Breast epithelium (tissue), 4 donors: ENCODE measurements at places on chromosomes 12 and 14. TPM values are rescaled to one million over a fixed set of nuclear protein-coding genes. Genes with fewer than 3 reads are reported as not detected.

- no peak for DNase-seq
Measured at GRCh38 chr12:25757037-25757665, 201.3 kb upstream of the RASSF8 start.

GRCh38 chr12:15443611-15444010, 121.3 kb downstream of the PTPRO start:
- DNase-seq: no peak

DNA sequence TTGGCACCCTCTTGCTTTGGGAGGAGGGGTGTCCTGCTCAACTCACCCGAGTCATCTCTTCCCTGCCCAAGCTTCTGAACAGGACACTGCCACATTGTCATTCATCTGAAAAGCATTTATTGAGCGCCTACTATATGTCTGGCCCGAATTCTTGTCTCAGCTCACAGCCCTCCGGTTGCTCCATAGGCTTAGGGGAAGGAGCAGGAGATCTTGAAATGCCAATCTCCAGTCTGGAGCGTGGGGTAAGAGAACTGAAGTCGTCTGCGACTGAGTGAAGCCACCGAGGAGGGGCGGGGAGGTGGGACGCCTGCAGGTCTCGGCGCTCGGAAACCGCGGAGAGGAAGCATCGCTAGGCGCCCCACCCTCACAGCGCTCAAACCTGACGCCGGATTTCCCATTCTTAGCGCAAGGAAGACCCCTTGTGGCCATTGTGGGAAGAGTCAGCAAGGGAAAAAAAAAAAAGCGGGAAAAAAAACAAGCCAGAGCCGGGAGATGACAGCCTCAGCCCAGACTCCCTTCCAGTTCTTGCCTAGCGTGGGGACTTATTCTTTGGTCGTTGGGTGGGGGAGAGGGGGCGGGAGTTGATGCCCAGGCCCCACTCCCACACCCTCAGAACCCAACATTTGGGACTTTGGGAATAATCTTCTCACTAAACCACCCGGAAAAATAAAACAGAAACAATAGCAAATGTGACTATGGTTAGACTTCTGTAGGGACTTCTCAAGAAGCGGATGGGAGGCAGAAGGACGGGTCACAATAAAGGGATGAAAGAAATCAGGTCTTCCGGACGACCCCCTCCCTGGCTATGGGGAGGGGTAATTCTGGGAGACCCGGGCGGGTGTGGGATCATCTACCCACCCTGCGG, 28.2 kb upstream of the SMUG1 start:
- DNase-seq: peak; percentile 64

GRCh38 chr12:93500201-93500600, 32.9 kb downstream of the MRPL42 start:
- no peak for DNase-seq

GNG2 gene
- total RNA-seq: 12.1 TPM
